Liver (tissue), 10 donors: ENCODE measurements at places on chromosomes 12 and 14.

DNA sequence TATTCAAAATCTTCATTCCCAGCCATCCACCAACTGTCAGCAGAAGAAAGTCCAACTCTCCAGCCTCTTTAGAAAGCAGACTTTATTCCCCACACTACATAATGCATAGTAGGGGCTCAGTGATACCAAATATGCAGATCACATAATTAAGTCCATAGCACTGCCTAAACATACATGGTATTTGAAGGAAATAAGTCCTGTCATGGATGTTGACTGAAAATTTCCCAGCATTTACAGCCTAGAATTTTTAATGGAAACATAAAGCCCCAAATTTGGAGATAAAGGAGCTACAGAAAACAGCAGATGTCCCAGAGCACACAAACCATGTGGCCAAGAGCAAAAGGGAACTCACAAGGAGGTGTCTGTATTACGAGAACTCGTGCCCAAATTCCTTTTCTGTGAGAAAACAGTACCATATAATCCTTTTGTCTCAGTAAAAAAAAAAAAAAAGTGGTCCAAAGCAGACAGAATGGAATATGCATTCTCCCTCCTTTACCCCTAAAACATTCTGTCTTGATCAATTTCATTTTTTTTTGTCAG, 920.5 kb downstream of the NRXN3 start:
- no peaks in the 10 kb centered on the region for H3K4me1 ChIP-seq
- no peak overlapping the region for H3K27ac ChIP-seq
- H3K36me3 ChIP-seq = no peaks in the 10 kb centered on the region
- no peak for DNase-seq

DNA sequence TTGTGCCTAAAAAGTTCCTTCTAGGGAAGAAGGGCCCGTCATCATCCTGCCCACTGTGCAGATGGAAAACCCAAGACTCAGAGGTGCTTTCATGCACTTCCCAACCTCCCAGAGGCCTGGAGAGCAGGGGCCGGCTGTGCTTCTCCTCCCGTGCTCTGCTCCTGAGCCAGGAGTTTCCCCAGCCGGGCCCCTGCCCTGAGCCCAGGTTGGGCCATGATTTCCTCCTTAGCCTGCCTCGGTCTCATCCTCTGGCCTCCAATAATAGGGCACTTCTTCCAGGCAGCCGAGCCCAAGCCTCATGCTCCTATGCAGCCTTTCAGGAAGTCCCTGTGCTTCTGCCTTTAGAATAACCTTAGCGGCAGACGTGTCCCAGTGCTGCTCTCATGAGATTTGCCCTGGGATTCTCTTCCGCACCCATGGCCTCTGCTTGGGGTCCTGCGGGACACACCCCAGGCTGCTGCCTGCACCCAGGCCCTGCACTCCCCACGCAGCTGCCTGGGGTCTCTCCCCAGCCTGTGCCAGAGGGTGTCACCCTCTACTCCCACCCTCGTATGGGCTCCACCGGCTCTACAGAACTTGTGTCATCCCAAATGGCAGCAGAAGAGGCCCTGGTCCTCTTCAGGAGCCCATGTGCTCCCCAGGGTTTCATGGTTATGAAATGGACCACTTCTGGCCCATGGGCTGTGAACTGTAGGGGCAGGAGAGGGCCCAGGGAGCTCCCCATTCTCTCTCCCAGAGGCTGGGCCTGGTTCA, 359.3 kb downstream of the ADGRD1 start:
- H3K27me3 ChIP-seq = no peaks in the 10 kb centered on the region
- no peaks in the 10 kb centered on the region for H3K4me1 ChIP-seq
- DNase-seq = no peak
- no peaks in the 10 kb centered on the region for H3K36me3 ChIP-seq
- H3K4me3 ChIP-seq = no peak overlapping the region

DNA sequence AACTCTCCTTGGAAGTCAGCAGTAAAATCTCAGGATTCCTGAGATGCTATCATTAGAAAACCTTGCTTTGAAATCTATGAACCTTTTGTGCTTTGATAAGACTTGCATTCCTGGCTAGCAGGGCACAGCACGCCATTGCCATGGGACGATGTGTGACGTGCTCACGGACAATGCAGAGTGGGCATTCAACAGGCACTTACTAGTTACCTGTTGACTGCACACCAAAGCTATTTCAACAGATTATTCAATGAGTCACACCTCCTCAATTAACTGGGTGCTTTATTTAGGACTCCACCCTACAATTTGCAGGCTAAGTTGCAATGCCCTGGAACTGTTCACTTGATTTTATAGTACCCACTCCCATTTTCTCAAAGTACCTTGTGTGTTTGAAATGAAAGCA, 11.3 kb downstream of the NOS1 start:
- H3K27ac ChIP-seq = no peak overlapping the region
- H3K27me3 ChIP-seq = no peaks in the 10 kb centered on the region
- H3K4me1 ChIP-seq = no peaks in the 10 kb centered on the region
- H3K4me3 ChIP-seq = no peak overlapping the region
- H3K36me3 ChIP-seq = no peaks in the 10 kb centered on the region
- no peak for DNase-seq

GRCh38 chr14:69242311-69243224, 17.4 kb upstream of the GALNT16 start:
- no peak for DNase-seq
- no peaks in the 10 kb centered on the region for H3K27me3 ChIP-seq
- H3K36me3 ChIP-seq = peaks cover 7% of the 10 kb centered on the region
- H3K27ac ChIP-seq = no peak overlapping the region

DNA sequence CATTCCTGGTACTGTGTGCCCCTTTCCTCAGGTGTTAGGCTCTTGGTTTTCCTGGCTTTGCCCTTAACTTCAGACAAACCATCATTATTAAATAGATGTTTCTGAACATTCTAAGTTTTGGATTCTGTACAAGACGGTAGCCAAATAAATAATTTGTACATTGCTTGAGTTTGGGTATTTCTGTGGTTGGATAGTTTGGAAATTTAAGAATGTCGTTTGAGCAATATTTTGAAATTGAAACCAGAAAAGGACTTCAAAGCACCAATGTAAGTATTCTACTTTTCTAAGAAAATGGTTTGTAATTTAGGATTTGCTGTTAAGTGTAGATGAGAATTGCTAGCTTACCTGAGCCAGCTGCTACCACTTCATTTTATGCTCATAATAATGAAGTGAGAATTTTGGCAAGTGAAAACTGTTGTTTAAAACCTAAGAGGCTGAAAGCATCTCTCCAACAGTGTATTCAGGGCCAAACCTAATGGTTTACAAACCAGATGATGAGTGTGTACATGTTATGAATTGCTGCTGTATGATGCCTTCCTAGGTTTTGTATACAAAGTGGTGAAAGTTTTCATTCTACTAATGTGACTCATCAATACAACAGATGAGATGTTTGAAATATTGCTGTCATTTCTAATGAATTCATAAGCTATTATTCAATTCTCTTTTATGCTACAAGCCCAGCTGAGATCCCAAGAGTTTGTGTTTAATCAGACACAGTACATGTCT, 181.5 kb upstream of the PRKD1 start:
- H3K4me3 ChIP-seq = no peak overlapping the region
- no peaks in the 10 kb centered on the region for H3K4me1 ChIP-seq
- H3K27me3 ChIP-seq = no peaks in the 10 kb centered on the region
- no peak overlapping the region for H3K27ac ChIP-seq
- H3K36me3 ChIP-seq = no peaks in the 10 kb centered on the region

GRCh38 chr12:10638728-10639127, 25.3 kb upstream of the MAGOHB start:
- no peak for DNase-seq
- no peak overlapping the region for H3K4me3 ChIP-seq
- no peaks in the 10 kb centered on the region for H3K27me3 ChIP-seq
- no peaks in the 10 kb centered on the region for H3K36me3 ChIP-seq
- H3K4me1 ChIP-seq = no peaks in the 10 kb centered on the region
- no peak overlapping the region for H3K27ac ChIP-seq

- DNase-seq = no peak
- H3K27me3 ChIP-seq = no peaks in the 10 kb centered on the region
- no peak overlapping the region for H3K27ac ChIP-seq
- H3K4me3 ChIP-seq = no peak overlapping the region
- H3K36me3 ChIP-seq = no peaks in the 10 kb centered on the region
Measured at GRCh38 chr12:85157035-85157603, 121.0 kb downstream of the LRRIQ1 start.

- H3K27ac ChIP-seq = no peak overlapping the region
- no peak overlapping the region for H3K4me3 ChIP-seq
- no peak for DNase-seq
- no peaks in the 10 kb centered on the region for H3K27me3 ChIP-seq
Measured at GRCh38 chr12:47822863-47823262, 3.2 kb upstream of the HDAC7 start.

DNA sequence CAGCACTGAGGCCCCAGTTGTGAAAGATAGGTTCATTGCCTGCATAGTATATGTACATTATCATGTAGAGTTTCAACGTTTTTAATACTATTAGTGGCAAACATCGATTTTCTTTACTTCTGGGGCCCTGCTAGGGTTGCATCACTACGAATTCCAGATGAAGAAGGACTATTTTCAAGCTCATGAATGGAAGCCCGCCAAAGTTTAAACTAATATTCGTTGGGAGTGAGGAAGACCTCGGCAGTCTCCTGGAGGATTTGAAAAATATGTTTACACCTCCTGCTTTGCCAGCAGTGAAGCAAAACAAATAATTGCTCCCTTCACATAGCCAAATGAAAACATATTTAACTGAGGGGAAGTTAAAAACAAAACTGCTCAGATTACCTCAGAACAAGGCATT, 672.9 kb upstream of the NOVA1 start:
- no peak overlapping the region for H3K4me3 ChIP-seq
- H3K27ac ChIP-seq = no peak overlapping the region
- no peaks in the 10 kb centered on the region for H3K4me1 ChIP-seq
- H3K27me3 ChIP-seq = no peaks in the 10 kb centered on the region
- no peaks in the 10 kb centered on the region for H3K36me3 ChIP-seq

- H3K4me3 ChIP-seq = no peak overlapping the region
- H3K4me1 ChIP-seq = no peaks in the 10 kb centered on the region
- DNase-seq = no peak
- no peak overlapping the region for H3K27ac ChIP-seq
- H3K36me3 ChIP-seq = no peaks in the 10 kb centered on the region
Measured at GRCh38 chr12:110917467-110917866, 2.9 kb downstream of the MYL2 start.

GRCh38 chr14:55198749-55199148, 7.4 kb upstream of the DLGAP5 start:
- no peaks in the 10 kb centered on the region for H3K36me3 ChIP-seq
- H3K27ac ChIP-seq = no peak overlapping the region
- no peak for DNase-seq
- H3K4me1 ChIP-seq = no peaks in the 10 kb centered on the region
- H3K27me3 ChIP-seq = no peaks in the 10 kb centered on the region

GRCh38 chr12:6754411-6754810, 1.5 kb upstream of the MLF2 start:
- no peak for DNase-seq
- no peaks in the 10 kb centered on the region for H3K27me3 ChIP-seq
- peaks cover 18% of the 10 kb centered on the region for H3K4me1 ChIP-seq
- peaks cover 15% of the 10 kb centered on the region for H3K36me3 ChIP-seq
- no peak overlapping the region for H3K4me3 ChIP-seq
- peak overlapping the region; percentile 99 for H3K27ac ChIP-seq

- no peak overlapping the region for H3K27ac ChIP-seq
- no peak for DNase-seq
- no peaks in the 10 kb centered on the region for H3K27me3 ChIP-seq
- no peaks in the 10 kb centered on the region for H3K4me1 ChIP-seq
- no peaks in the 10 kb centered on the region for H3K36me3 ChIP-seq
Measured at GRCh38 chr12:66550626-66551025, 128.2 kb downstream of the GRIP1 start.

DNA sequence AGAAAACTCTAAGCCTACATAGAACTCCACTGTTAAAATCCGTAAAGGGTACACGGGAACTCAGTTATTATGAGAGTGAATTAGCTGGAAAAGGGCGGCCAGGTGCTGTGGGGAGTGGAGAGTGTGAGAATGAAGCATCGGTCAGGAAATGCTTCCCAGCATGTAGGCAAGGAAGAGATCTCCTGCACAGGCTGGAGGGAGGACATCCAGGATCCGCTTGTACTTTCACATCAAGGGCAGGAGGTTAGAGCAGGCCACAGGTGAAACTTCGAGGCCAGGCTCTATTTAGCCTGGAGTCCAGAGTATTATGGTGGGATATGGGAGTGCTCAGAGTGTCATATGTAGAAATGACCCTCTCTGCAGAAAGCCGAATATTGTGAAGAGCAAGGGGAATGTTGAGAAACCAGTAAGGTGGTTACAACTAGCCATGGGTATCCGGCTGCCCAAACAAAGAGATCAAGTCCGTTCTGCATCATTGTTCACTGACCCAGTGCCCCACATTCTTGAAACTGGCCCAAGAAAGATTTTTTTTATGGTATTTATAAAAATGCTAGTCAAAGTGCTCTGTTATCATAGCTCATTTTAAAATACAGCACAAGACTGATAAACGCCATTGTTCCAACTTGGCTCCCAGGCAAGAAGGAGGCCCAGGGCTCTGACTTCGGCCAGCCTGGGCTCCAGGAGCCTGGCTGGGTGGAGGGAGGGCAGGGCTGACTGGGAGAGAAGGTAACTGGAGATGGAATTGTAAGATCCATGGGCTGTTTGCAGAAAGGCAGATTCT, 79.4 kb upstream of the HIF1A start:
- no peaks in the 10 kb centered on the region for H3K27me3 ChIP-seq
- DNase-seq = no peak
- H3K27ac ChIP-seq = no peak overlapping the region
- H3K4me3 ChIP-seq = no peak overlapping the region
- no peaks in the 10 kb centered on the region for H3K4me1 ChIP-seq
- H3K36me3 ChIP-seq = no peaks in the 10 kb centered on the region

DNA sequence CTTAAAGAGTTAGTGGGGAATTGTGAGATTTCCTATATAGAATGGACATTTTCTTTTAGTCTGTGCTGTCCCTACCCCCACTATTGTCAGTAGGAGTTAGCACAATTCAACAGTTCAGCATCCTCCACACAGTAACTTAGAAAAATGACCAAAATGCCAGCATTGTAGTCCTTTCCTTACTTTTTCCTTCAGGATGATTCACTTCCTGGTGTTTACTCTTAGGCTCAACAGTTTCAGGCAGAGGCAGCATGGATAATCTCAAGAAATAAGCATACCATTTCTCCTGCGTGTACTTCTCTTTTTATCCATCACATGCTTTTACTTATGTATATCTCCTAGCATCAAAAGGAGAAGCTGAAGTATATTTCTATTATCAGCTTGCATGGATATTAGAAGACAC, 683.4 kb downstream of the SLC16A7 start:
- no peaks in the 10 kb centered on the region for H3K4me1 ChIP-seq
- H3K36me3 ChIP-seq = no peaks in the 10 kb centered on the region
- no peak overlapping the region for H3K4me3 ChIP-seq
- H3K27me3 ChIP-seq = no peaks in the 10 kb centered on the region

DNA sequence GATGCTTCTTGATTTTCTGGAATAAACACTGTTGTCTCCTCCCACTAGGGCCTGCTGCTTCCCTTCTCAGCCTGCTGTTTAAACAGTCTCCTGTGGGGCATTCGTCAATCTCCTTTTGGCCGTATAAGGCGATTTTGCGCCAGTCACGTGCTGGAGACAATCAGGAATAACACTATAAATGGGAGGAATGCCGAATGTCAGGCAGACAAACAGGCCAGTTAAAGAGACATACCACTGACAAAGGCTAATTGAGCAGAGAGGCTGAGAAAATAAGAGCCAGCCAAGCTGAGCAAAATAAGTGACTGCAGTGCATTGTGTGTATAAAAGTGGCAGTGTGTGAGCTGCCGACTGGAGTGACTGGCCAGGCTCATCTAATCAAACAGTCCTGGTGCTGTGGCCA, 23.3 kb downstream of the DMAC2L start:
- no peak for DNase-seq
- peak overlapping the region; percentile 0 for H3K27ac ChIP-seq
- H3K36me3 ChIP-seq = peaks cover under 1% of the 10 kb centered on the region
- no peaks in the 10 kb centered on the region for H3K27me3 ChIP-seq
- H3K4me1 ChIP-seq = no peaks in the 10 kb centered on the region

- DNase-seq = no peak
- H3K4me3 ChIP-seq = no peak overlapping the region
- H3K27me3 ChIP-seq = no peaks in the 10 kb centered on the region
- no peak overlapping the region for H3K27ac ChIP-seq
- H3K36me3 ChIP-seq = no peaks in the 10 kb centered on the region
Measured at GRCh38 chr14:87065366-87065765, 927.6 kb downstream of the GALC start.
